ENCODE measurements at places on chromosomes 11 and 22. TPM values are rescaled to one million over a fixed set of nuclear protein-coding genes. Genes with fewer than 3 reads are reported as not detected.
A peak's percentile ranks its signal among the peaks of the same experiment; 100 is the strongest.

DNA sequence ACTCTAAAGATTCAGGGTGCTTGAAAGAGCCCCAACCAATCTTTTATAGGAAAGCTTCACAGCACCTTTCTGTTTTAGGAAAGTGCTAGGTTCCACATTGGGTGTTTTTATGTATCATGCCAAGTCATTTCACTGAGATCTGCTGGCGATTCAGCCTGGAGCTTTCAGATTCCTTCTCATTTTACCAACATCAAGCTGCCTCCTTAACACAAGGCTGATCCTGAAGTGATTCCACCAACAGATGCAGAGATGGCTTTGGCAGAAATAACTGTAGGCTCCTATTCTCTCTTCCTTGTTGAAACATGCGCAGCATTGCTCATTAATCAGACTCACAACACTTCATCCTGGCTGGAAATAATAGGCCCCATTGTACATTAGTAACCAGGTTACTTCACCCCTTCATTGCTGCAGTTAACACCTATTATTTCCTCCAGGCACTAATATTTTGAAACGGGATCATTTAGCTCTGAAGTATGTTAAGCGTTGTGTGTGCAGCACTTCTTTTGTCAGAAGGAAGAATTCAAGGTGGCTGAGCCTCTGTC is 89.0 kb downstream of the OPCML start:
- DNase-seq, result no peak

DNA sequence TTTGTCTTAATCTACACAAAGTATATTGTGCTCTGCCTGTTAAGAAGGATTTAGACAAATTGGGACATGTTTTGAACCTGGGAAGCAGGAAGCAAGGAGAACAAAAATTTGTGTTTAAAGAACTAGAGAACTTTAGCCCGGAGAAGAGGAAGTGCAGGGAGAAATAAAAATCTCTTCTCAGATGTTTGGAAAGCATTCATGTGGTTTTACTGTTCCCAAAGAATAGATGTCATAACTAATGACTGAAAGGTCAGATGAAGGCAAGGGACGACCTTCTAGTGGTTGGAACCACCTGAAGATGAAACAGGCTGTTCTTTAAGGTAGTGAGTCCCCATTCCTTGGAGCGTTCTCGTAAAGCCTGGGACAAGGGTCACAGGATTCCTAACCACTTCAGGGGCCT is 38.3 kb downstream of the IRAG1 start:
- DNase-seq, result no peak

- no peak for DNase-seq
These were observed 2.9 kb upstream of the HMBS start for GRCh38 chr11:119081682-119082260.

- DNase-seq, result no peak
These were observed 235.9 kb downstream of the CNTN5 start for GRCh38 chr11:99256614-99257013.

DNA sequence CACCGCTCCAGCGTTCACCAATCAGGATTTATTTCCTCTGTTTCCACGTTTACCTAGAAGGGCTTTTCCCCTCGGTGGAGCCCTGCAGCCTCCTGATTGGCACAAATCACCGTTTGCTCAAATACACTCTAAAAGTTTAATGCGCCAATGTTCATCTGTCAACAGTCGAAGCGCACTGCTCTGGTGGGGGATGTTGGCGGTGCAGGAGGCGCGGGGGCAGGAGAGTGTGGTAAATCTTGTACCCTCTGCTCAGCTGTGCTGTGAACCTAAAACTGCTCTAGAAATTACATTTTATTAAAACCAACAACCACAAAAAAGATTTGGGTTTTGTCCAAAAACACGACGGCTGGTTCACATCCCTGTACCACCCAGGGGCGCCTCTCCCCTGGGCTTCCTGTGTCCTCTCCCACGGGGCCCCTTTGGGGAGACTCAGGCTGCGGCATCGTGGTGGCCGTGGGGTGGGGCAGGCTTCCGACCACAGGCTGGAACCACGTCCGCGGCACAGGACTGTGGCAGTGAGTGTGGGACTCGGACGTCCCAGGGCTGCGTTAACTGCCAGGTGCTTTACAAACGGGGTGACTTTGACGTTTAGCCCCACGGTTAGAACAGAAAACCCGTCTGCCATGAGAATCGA is 13.5 kb downstream of the TTLL8 start:
- no peak for DNase-seq

- DNase-seq, result no peak
These were observed 16.0 kb downstream of the ZMAT5 start for GRCh38 chr22:29750559-29751538.

GRCh38 chr22:41949297-41949965 is 2.5 kb upstream of the CENPM start:
- no peak for DNase-seq

- no peak for DNase-seq
These were observed 33.2 kb downstream of the ADORA2A start for GRCh38 chr22:24460418-24461089.

DNA sequence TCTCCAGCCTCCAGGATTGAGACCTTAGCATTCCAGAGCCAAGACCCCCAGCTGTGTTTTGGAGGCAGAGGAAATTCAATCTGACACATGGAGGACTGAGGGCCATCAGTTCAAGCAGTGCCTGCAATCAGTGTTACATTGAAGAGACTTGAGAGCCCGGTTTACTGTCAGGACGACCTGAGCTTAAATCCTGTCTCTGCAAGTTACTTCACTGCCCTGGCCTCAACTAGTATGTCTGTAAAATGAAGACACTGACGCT is 35.1 kb downstream of the TRIM29 start:
- no peak for DNase-seq

DNA sequence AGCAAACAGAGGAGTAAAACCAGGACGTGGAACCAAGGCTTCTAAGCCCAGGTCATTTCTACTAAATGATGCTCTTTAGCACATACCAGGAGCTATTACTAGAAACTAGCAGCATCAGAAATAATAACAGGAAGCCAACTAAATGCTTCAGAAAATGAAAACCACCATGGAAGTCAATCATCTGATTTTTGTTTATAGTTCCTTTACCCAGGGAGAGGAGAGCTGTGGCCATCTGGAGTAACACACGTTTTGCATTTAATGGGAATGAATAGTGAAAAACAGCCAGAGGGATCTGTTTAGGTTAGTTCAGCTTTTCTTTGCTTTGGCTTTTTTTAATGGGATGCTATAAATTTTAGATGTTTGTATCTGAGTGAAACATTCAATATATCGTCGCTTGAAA is 250.7 kb upstream of the ARHGAP20 start:
- DNase-seq, result no peak

DNA sequence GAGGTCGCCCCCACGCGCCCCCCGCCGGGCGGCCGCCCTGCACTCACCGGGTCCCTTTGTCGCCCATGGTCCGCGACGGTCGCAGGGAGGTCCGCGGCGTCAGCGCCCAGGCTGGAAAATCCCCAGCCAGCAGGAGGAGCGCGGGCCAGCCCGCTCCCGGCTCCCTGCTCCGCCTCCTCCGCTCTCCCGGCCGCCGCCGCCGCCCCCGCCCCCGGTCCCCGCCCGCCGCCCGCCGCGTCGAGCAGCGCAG is at the start of gene ARRB1:
TSS of gene ARRB1 (minus strand) at position 121 of the 250 bp plus-strand sequence. CDS start at position 67, 54 bp downstream.
- DNase-seq, result no peak

DNA sequence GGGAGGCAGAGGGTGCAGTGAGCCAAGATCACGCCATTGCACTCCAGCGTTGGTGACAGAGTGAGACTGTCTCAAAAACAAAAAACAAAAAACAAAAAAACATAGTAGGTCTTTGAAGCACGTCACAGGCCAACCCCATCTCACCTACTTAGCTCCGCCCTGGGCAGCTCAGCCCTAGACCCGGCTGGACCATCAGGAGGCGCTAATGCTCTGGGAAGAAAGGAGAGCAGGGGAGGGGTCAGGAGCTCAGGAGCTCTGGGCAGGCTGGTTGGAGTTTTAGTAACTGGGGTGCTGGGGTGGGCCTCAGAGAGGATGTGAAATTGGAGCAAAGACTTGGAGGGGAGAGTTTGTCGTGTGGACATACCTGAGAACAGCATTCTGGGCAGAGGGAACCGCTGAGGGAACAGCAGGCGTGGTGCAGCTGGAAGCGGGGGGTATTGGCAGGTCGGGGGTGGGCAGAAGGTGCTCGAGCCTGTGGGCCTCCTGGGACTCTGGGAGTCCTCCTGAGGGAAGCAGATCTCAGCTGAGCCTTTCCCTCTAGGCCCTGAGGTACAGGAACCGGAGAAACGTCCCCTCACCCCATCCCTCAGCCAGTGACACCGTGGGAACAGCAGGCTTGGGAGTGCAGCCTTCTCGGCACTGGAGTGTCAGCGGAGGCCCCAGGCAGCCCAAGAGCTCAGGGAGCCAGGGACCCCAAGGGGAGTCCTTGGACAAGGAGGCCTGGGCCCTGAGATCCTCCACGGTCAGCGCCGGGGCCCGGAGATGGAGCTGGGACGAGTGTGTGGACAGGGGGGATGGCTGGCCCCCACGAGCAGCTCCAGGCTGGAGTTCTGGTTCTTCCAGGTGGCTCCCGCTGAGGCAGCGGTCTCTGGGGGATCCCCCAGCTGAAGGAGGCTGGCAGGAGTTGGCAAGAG is 2.2 kb upstream of the RPS6KA4 start:
- DNase-seq, result peak; percentile 53

- DNase-seq, result no peak
These were observed 1275.2 kb downstream of the TBC1D22A start for GRCh38 chr22:48037618-48038017.

DNA sequence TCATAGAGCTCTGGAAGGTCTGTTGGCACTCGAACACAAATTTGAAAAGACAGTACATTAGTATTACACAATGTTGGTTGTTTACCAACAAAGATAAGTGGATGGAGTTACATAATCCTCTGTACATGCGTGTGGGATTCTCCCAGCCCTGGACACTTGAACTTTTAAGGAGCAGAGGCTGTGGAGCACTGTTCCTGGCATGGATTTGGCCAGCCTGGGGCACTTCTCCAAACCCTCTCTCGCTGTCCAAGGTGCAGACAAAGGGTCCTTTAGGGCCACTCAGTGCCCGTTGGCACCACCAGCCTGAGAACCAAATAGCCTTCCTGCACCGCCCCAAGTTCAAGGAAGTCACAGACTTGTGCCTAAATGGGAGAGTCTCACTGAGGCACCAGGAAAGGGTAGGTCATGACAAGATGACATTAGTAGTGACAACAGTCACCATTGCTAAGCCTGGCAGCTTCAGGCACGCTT is 1.6 kb upstream of the ANO1 start:
- no peak for DNase-seq

- no peak for DNase-seq
These were observed 17.5 kb downstream of the FAM227A start for GRCh38 chr22:38638728-38639127.

DNA sequence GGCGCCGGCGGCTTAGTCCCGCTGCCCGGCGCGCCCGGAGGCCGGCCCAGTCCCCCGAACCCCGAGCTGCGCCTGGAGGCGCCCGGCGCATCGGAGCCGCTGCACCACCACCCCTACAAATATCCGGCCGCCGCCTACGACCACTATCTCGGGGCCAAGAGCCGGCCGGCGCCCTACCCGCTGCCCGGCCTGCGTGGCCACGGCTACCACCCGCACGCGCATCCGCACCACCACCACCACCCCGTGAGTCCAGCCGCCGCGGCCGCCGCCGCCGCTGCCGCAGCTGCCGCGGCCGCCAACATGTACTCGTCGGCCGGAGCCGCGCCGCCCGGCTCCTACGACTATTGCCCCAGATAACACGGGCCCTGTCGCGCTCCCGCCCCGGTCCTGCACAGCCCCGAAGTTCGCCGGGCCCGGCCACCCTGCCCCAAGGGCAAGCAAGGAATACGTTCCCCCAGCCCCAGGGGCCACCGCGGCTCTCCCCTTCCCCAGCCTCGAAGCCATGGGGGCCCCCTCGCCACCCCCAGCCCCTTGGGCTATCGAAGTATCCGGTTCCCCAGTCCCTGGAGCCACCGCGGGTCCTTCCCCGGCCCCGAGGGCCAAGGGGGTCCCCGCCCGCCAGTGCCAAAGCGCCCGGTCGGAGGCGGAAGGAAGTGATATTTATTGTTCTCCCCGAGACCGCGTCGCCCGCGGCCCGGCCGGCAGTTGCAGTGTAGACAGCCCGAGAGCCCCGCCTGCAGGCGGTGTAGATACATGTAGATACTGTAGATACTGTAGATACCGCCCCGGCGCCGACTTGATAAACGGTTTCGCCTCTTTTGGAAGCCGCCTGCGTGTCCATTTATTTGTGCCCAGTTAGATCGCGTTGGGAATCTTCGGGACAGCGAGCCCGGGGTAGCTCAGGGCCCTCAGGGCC is 6.2 kb downstream of the TBX1 start:
- no peak for DNase-seq

- no peak for DNase-seq
These were observed 866 bp upstream of the RRM1 start for GRCh38 chr11:4093519-4094347.

DNA sequence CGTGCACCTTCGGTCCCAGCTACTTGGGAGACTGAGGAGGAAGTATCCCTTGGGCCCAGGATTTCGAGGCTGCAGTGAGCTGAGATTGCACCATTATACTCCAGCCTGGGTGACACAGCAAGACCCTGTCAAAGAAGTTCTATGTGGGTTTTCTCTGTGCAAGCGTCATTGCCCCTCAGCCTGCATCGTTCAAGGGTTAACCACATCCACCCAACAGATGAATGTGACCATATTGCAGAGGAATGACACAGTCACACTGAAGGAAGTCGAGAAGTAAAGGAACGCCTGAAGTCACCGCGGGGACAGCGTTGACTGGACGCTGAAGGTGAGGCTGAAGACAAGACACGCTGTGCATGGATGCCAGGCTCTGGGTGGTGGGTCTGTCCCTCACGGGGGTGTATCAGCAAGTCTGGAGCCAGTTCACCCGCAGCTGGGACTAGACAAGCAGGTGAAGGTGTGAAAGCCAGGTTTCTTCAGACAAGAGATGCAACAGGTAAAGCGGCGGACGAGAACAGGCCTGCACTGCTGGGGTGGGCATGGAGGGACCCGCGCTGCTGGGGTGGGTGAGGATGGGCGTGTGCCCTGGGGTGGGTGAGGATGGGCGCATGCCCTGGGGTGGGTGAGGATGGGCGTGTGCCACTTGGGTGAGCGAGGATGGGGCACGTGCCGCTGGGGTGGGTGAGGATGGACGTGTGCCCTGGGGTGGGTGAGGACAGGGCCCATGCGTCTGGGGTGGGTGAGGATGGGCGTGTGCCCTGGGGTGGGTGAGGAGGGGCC is 36.5 kb upstream of the TOLLIP start:
- DNase-seq, result no peak

GRCh38 chr11:89583580-89583979 is 92.4 kb upstream of the NOX4 start:
- DNase-seq, result no peak

GRCh38 chr22:49215840-49216239 is 611.8 kb downstream of the BRD1 start:
- DNase-seq, result no peak

Gene RPS3
- total RNA-seq, result 2,205 TPM

Gene OR4D5
- total RNA-seq, result not detected

Gene GLB1L2
- 11.6 TPM for total RNA-seq

Gene SCGB1C1
- not detected for total RNA-seq

Gene OR10D3
- not detected for total RNA-seq

Gene RAB36
- total RNA-seq, result not detected

Gene FERMT3
- total RNA-seq, result not detected

Gene APOL5
- total RNA-seq, result not detected

Gene RASL10A
- not detected for total RNA-seq

Gene CRYBB3
- total RNA-seq, result not detected

Gene OR9I1
- not detected for total RNA-seq

Gene ACR
- total RNA-seq, result not detected

Gene OR10W1
- total RNA-seq, result not detected

Gene OR2AT4
- not detected for total RNA-seq
